Airway epithelial cell (primary cell): ENCODE measurements at places on chromosomes 2 and 18. TPM values are rescaled to one million over a fixed set of nuclear protein-coding genes. Genes with fewer than 3 reads are reported as not detected.

The ANKRD62 gene
- not detected in 2 replicates for total RNA-seq

The CRYGD gene
- not detected in 2 replicates for total RNA-seq

The NFU1 gene
- total RNA-seq, result 26.7 and 44.6 TPM in 2 replicates

The SLC9A4 gene
- not detected in 2 replicates for total RNA-seq

The ACMSD gene
- 0.46 TPM in 1 of 2 replicates, not detected in the other for total RNA-seq
